NCI-H2081 (cell line): ENCODE measurements at places on chromosomes 12 and 14.

- DNase-seq = no peak
Measured at GRCh38 chr14:105863296-105864108, 337.1 kb downstream of the TMEM121 start.

DNA sequence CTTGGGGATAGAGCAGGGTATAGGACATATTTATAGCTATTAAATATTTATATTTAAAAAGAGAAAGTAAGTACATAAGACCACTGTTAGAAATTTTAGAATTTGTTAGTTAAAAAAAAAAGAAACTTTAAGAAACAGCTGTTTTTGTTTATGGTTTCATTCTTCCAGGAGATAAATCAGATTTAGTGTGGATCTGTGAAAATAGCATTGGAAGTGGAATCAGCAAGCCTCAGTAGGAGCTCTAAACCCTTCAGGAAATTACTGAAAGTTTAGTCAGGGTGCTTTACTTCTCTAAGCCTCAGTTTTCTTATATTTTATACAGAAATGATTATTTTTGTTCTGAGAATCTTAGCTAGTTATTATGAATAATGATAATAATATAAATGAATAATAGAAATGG, 316.0 kb upstream of the NOVA1 start:
- DNase-seq = no peak

DNA sequence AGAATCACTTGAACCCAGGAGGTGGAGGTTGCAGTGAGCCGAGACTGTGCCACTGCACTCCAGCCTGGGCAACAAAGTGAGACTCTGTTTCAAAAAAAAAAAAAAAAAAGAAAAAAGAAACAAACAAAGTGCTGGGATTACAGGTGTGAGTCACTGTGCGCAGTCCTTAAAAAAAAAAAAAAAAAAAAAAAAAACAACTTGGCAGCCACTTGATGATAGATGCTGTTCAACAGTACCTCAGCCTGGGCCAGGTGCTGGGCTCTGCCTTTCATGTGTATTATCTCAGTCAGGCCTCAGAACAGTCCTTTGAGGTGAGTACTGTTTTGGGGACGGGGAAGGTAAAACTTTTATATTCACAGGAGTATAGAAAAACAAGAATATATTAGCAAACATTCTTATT, 9.6 kb downstream of the ACADS start:
- no peak for DNase-seq

GRCh38 chr14:35821564-35822411, 4.3 kb upstream of the BRMS1L start:
- peak; percentile 16 for DNase-seq

GRCh38 chr12:81043979-81044740, 33.7 kb upstream of the ACSS3 start:
- no peak for DNase-seq

DNA sequence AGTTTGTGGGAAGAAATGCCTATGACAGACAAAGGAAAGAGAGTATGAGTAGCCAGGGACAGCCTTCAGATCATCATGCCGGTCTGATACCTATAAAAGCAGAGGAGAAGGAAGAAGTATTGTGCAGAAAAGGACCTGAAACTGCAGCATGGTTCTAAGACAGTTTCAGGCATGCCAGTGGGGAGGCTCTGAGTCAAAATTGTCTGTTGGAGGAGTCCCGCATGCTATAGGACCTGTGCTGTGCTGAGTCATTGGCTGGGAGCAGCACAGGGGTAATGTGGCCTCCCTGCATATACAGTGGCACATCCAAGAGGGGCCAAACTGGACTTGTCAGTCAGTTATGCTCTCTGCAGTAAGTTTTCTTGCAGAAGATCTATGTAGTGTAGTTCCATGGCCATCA, 40.7 kb downstream of the NEUROD4 start:
- DNase-seq = no peak

DNA sequence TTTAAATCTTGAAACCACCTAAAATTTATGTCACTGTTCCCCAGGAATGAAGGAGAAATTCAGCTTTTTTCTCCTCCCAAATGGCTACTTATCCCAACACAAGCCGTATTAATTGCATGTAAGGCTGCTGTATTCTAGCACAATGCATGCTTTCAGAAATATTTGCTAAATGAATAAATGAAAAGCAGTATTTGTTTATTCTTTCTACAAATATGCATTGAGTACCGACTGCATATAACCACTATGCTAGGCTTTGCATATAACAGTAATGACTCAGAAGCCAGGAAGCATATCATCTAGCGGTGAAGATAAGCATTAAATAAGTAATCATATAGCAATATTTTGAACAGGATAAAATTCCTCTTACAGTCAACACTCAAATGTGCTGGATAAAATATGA, 5.7 kb upstream of the LRR1 start:
- DNase-seq = no peak

DNA sequence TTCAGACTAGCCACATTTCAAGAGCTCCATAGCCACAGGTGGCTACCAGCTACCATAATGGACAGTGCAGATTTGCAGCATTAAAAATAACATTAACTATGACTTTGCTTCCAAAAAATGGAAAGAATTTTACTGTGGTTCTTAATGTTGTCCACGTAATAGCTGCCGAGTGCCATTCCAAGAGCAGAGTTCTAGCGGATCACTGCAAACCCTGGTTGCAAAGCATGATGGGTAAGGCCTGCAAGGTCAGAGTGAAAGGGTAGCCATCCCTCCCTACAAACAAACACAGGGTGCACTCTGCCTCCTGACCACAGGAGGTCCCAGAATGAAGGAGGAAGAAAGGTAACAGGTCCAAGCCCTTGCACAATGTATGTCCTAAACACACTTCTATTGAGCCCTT, 157.6 kb downstream of the DPF3 start:
- DNase-seq = no peak

DNA sequence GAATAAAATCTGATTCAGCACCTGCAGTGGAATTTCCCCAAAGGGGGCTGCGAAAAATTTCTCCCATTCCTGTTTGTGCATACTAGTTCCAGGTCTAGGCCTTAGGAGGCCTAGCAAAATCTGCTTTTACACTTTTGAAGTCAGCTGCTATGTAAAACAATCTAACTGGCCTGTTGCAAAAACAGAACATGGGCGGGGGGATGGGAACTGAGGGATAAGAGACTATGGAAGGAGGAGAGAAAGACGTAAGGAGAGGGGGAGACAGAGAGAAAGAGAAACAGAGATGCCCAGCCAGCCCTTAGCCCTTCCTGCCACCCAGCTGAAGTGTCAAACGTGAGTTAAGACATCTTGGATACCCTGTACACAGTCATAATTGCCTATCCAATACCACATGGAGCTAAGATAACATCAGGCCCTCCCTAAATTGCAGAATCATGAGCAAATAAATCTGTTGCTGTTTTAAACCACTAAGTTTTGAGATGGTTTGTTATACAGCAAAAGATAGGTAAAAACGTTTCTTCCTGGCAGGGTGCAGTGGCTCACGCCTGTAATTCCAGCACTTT, 45.6 kb downstream of the SPTLC2 start:
- DNase-seq = no peak

DNA sequence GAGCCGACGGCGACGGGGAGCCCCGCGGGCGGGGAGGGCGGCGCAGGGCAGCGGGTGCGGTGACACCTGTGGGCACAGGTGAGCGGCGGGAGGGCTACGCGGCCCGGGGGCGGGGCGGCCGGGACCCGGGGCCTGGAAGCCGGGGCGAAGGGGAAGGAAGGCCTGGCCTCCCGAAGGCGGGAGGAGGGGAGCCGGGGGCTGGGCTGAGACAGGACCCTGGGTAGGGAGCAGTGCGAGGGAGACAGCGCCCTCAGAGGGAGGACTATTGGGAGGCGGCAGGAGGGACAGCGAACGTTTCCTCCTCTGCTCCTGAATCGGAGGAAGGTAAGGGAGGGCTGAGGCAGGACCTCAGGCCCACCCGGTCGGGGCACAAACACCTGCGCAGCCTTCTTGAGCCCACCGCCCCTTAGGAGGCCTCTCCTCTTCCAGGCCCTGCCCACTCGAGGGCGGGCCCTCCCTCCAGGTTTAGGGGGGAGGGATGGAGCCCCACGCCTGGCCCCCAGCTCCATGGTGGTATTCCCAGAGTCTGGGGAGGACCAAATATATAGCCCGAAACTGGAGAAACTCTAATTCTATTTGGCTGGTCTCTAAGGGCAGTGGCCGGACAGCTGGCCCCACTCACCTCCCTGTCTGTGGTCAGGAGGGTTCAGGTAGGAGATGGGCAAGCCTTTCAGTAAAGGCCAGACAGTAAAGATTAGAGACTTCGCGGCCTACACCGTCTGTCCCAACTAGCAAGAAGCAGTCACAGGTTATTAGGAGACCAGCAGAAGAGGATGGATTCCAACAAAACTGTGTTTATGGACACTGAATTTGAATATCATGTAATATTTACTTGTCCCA, 509 bp downstream of the PLEKHG6 start:
- DNase-seq = no peak

DNA sequence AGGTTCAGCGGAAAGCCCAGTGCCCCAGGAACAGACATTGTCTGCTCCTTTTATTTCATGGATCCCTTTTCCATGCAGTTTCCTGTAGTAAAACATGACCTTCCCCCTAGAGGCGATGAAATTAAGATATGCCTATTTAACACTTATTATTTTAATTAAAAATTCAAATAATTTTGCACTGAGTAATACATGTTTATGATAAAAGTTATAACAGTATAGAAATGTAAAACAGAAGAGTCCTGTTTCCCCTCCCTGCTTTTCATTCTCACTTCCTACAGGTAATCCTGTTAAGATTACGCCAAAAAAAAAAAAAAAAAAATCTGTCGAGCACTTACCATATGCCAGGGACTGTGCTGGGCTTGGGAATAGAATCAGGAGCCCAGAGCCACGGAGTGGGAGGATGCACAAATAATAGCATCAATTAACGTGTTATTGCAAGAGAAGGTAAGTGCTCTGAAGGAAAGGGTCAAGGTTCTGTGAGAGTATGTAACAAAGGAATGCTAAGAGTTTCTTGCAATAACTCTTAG, 830 bp upstream of the LPCAT3 start:
- peak; percentile 13 for DNase-seq

GRCh38 chr12:75162845-75163244, 46.8 kb downstream of the KCNC2 start:
- no peak for DNase-seq

DNA sequence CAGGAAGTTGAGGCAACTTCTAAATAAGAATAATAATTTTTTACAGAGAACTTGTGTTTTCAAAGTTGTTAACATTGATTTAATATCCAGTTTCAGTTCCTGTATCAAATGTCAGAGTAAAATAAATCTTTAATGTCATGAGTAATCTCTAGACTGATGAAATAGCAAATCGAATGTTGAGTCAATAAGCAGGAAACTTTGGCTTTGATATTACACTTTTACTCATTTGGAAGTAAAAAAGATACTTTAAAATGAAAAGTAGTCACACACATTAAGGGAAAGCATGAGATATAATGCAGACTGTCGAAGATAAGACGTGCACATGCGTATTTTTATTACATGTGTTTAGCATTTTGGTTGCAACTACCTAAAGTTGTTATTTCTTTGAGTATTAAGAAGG, 78.2 kb upstream of the PTGDR start:
- no peak for DNase-seq

- DNase-seq = no peak
Measured at GRCh38 chr14:36301159-36301558, 19.3 kb downstream of the MBIP start.

DNA sequence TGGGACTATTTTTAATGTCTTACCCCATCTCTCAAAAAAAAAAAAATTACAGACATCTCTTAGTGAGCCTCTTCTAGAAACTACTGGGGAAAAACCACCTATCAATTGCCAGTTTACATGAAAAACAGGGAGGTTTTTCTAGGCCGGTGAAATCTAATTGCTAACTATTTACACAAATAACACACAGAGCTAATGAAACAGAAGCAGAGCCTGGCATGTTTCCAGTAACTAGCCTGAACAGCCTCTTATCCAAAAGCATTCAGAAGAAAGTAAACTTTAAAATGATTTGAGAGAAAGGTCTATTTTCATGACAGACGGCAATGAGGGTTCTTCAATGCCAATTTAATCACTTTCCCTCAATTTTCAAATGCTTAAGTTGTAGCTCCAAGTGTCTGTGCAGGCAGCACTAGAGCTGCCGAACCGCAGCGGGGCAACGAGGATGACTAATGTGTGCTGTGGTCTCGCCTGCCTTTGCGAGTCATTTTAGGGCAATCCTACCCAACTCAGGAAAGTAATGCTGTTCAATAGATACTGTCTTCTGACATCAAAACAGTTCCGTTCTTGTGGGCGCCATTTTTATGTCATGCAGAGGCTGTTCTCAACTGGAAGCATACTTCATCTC, 84.6 kb downstream of the SETD3 start:
- DNase-seq = no peak

GRCh38 chr12:119885549-119885948, 8.4 kb upstream of the CIT start:
- no peak for DNase-seq

DNA sequence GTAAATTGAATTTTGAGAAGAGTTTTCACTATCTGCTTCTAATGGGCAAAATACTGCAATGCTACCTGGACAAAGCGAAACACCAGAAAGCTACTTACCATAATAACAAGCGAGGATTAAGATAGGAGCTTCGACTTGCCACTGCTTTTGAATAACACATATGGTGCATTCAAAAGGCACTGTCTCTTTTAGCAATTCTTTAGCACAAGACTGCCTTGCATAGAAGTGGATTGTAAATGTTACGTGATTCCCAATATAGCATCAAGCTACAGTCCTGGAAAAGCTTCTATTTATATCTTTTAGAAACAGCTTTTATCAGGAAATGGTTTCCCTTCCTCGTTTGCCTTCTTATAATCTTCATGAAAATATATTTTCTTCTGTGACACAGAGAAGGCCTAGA, 258.7 kb upstream of the PDE3A start:
- DNase-seq = no peak

- peak; percentile 90 for DNase-seq
Measured at GRCh38 chr12:52197371-52198231, 5.8 kb upstream of the KRT80 start.
